Muscle of leg (tissue), 16 donors: ENCODE measurements at places on chromosomes 1 and 21.

GRCh38 chr21:46666941-46667740, 31.7 kb downstream of the PRMT2 start:
- no peak for DNase-seq

- no peak for DNase-seq
Observed at GRCh38 chr1:44609768-44610526, 64.3 kb downstream of the TMEM53 start.

- no peak for DNase-seq
Observed at GRCh38 chr1:197810812-197811211, 35.5 kb upstream of the DENND1B start.

DNA sequence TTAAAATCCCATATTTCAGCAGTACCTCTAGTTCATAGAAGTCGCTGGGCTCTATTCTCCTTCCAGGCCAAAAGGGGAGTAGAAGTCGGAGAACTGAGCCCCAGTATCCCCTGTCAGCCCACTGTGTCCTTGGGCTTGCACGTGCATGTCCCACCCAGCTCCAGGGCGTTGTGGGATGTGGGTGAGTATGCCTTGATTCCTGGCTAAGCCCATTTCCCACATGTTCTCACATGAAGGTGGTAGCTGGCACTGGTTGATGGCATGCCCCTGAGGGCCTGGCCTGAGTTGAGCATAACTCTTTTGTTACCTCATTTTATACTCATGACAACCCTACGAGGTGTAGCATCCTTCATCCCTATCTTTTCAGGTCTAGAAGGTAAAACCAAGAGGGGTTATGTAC, 8.0 kb downstream of the SLC6A17 start:
- no peak for DNase-seq

DNA sequence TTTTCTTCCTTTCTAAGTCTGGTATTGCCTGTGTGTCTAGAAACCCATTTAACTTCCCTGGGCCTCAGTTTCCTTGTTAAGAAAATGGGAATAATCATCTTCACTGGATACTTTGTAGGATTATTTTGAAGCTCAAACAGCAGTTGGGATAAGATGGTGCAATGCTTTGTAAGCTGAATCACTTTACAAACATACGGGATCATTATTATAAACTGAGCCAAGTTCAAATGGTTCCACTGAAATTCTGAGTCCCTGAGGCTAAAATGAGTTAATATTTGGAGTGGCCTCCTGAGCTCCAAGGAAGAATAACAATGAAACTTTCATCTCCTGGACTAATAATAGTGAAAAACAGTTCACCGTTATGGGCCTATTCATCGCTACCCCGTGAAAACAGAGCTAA, 388.0 kb downstream of the PLPP3 start:
- DNase-seq, result no peak

DNA sequence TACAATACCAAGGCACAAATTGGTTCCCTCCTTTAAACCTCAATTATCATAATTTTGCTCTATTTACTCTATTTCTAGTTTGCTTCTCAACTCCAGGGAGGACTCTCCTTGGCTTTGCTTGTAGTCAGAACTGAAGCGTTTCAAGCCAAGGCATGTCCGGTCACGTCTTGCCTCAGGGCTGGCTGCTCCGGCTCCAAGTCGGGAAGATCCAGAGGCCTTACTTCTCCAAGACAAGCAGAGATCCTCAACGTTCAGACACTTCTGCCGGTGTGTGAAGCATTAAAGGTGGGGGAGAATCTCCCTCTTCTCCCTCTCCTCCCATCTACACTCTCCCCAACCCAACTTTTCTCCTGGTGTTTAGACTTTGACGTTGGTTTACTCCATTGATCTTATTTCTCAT, 7.2 kb upstream of the HHAT start:
- no peak for DNase-seq

DNA sequence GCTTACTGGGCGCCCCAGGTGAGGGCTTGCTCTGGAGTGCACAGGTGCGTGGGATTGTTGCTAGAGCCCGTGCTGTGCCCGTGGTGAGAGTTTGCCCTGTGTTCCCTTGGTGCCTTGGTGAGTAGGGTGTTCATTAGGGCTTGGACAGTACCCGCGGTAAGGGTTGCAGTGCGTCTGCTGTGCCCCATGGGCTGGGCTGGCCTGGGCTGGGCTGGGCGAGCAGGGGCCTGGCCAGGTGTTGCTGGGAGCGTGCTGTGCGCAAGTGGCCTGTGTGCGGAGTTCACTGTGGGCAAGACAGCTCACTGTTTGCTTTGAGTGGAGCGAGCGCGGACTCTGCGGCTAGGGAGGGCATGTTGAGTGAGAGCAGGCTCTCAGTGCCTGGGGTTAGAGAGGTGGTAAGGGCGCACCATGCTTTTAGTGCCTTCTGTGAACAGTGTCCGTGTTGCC, 725 bp downstream of the CR1L start:
- no peak for DNase-seq

DNA sequence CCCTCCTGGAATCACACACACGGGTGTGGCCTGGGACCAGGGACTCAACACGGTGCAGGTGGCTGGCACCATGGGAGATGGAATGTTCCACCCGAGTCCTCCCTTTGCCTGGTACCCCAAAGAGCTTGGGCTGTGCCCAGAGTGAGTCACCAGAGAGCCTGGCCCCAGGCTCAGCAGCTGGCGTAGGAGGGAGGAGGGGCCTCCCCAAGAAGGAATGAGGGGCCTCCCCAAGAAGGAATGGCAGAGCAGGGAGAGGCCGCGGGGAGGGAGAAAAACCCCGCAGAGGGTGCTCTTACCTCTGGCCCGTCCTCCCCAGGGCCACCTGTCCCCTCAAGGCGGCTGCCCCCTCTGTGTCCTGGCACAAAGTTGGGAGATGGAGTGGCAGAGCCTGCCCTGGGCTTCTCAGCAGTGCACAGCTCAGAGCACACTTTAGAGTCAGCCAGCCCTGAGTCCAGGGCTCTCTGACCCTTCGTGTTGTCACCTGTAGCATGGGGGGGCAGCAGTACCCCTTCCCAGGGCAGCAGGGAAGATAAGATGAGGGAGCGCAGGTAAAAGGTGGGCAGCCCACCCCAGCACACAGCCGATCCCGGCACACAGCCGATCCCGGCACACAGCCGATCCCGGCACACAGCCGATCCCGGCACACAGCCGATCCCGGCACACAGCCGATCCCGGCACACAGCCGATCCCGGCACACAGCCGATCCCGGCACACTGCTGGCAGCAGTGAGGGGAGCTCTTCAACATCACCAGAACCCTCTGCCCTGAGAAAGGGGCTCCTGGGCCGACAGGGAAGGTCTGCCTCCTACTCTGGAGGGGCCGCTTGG, 20.2 kb upstream of the KCNAB2 start:
- no peak for DNase-seq

GRCh38 chr1:14723401-14723800, 124.9 kb downstream of the KAZN start:
- no peak for DNase-seq

- DNase-seq, result peak; percentile 79
Observed at GRCh38 chr1:47814612-47815395, 182.4 kb downstream of the TRABD2B start.

DNA sequence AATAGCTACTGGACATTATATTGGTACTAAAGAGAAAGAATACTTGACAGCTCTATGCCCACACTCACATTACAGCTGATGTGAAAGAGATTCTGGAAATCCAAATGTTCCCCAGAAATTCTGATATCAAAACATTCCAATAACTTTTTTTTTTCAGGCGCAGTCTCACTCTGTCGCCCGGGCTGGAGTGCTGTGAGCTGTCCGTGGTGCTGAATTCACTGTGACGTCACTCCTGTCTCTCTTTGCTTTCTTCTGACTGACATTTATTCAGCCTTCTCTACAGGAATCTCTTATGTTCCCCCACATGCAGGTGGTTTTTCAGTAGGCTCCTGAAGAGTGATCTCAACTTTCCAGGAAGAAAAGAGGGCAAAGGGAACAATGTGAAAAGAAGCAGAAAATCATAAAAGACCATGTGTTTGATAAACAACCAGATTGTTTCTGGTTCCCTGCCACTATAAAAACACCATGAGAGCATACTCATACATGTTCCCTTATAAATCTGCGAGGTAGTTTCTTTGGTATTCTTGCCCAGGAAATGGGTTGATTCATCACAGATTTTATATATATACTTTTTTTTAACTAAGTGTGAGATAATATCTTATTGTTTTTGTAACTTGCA, 6.2 kb downstream of the S100A7A start:
- peak; percentile 82 for DNase-seq
